ENCODE measurements at places on chromosomes 4 and X.

GRCh38 chr4:42638993-42639392, 17.9 kb downstream of the ATP8A1 start:
- DNase-seq: no peak

GRCh38 chr4:38320833-38321232, 343.2 kb upstream of the KLF3 start:
- DNase-seq: no peak

- DNase-seq: no peak
Observed at GRCh38 chrX:69556060-69557011, 52.2 kb downstream of the NALF2 start.

DNA sequence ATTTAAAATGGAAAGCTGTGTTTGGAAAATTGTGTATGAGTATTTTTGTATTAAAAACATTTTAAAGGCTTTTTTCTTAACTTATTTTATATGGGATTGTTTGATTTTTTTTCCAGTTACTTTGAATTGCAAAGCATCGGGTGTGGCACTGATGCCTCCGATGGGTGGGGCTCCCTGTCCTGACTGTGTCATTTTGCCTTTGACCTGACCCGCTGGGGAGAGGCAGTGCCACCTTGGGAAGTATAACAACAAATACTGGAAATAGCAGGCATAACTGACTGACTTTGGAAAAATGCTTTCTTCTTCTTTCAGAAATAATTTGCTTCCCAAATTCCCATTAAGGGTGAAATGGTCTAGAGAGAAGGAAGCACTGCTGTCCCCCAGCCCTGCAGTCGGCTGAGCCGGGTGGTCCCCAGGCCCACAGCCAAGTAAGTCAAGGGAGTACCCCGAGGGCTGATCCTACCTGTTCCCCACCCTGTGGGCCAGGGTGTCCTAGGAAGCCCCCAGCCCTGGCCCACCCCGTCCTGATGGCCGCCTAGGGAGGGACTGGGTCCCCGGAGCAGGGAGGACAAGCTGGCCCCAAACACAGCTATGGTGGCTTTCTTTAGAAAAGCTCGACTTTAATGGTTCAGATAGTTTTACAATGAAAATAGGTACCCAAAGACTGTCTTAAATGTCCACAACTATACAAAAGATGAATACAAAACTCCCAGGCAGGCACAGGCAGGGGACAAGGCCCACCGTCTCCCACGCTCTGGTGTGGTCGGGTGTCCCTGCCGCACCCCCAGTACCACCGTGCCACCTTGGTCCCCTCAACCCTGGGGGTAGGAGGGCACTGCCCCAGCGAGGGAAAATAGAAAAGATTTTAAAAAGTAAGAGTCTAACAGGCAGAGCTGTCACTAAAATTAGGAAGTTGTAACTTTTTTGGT, 26.4 kb downstream of the NELFA start:
- peak; percentile 76 for DNase-seq

- no peak for DNase-seq
Observed at GRCh38 chr4:120730777-120731320, 191.7 kb downstream of the PRDM5 start.

GRCh38 chrX:152831391-152831790, 528 bp downstream of the NSDHL start:
- DNase-seq: no peak

- no peak for DNase-seq
Observed at GRCh38 chr4:118356731-118357130, 3.9 kb upstream of the PRSS12 start.

GRCh38 chr4:138804711-138805110, 210.9 kb upstream of the NOCT start:
- DNase-seq: no peak

- DNase-seq: no peak
Observed at GRCh38 chr4:98706200-98706813, 47.9 kb upstream of the TSPAN5 start.

DNA sequence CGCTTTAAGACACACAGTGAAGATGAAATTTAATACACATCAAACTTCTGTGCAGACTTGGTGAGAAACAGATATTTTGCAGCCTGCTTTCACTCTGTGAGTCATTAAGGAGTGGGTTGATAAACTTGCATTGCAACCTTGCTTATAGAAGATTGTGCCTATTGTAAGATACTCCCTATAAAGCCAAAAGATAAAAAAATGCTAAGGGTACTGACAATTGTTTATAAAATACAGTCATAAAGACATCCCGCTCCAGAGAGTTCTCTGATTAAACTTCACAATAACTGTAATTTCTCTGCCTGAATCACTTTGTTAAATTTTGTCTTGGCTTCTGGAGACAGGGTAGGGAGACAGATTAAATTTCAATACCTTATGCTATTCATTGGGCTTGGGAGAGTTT, 49.1 kb downstream of the GALNT7 start:
- DNase-seq: no peak

- DNase-seq: no peak
Observed at GRCh38 chr4:22672944-22673343, 19.8 kb upstream of the GBA3 start.

GRCh38 chr4:139655116-139655515, 10.5 kb upstream of the MGST2 start:
- DNase-seq: no peak

DNA sequence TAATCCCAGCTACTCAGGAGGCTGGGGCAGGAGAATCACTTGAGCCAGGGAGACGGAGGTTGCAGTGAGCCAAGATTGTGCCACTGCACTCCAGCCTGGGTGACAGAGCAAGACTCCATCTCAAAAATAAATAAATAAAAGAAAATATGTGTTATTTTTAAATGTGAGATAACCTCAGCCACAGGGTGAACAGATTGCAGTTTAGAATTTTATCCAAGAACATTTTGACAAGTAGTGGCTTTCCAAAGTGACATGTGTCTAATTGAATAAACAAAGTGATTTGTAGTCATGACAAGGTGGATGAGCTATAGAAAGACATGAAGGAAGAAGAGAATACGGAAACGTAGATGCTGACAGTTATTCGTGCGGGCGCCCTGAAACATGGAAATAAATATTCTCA, 176.1 kb downstream of the DCTD start:
- no peak for DNase-seq

DNA sequence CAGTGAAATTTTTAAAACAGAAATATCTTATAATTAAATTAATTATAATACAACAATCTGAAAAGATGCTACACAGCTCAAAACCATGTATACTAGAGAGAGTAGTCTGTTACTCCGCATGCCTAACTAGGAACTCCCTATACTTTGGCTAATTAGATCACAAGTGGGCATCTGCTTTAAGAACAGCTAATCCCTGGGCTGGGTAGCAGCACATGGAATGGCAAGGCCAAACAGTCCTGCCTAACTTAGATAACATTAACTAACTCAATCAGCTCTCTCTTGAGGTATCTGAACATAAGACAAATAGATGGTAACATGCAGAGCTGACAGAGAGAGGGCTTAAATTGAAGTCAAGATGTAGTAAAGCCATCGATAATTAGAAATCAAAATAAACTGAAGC, 9.9 kb downstream of the CHIC2 start:
- DNase-seq: no peak

GRCh38 chr4:90227177-90227576, 100.0 kb downstream of the CCSER1 start:
- no peak for DNase-seq

GRCh38 chrX:148204195-148204594, 223.1 kb downstream of the FMR1NB start:
- DNase-seq: no peak

DNA sequence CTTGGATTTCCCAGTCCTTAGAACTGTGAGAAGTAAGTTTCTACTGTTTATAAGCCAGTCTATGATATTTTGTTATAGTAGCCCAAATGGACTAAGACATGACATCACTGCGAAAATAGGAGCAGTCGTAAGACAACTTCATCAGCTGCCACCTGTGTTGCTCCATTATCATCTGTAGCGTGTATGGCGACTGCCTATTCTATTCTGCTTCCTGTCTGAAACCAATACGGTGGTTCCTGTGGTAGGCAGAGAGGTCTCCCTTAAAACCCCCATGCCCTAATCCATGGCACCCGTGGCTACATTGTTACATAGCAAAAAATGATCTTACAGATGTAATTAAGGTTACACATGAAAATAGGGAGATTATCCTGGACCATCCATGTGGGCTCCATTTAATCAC, 105.4 kb upstream of the FAT1 start:
- no peak for DNase-seq

GRCh38 chr4:94219402-94219801, 11.7 kb downstream of the SMARCAD1 start:
- DNase-seq: no peak

DNA sequence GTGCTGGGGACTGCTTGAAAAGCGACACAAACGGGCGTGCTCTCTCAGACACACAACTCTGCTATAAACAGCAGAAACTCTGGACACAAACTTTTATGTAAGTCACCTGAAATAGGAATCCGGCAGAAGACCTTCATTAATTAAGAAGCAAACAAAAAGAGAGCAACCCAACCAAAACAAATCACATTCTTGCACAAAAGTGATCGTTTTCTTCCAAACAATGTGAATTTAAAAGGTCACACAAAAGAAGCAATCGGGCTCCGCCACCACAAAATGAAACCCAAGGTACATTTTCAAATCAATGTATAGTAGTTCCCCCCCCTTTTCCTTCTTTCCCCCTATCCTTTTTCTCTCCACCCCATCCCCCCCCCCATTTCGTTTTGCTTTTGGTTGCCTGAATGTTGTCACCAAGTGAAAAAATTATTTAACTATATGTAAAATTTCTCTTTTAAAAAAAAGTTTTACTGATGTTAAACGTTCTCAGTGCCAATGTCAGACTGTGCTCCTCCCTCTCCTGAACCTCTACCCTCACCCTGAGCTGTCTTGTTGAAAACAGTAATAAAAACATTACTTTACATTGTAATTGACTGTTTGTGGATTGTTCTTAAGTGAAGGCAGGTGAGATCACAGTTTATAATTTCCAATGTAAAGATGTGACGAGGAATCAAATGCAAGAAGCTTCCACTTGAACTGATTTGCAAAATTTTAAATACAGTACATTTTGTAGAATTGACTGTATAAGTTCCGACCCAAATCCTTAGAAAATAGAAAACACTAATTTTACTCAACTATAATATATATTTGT, 2.4 kb downstream of the MAB21L2 start:
- no peak for DNase-seq
